ENCODE measurements at places on chromosomes 13 and 19.

- DNase-seq = no peak
Observed at GRCh38 chr13:37306778-37307544, 201.5 kb upstream of the CSNK1A1L start.

DNA sequence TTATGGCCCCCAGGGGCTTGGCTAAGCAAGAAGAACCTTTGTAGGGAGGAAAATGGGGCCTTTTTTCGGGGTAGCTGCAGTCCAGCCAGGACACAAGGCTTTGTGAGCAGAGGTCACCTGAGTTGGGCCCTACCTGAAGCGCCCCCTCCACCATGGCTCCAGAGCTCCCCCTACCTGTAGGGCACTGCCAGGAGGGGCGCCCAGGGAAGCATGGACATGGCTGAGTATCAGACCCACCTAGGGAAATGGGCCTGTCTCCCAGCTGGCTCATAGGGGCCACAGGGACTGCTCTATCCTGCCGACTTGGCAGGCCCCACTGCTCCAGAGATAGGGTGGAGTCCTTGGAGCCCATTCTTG is 9.0 kb upstream of the CEBPA start:
- DNase-seq = no peak

GRCh38 chr13:35720690-35721554 is 244.4 kb upstream of the MAB21L1 start:
- no peak for DNase-seq

- DNase-seq = no peak
Observed at GRCh38 chr13:45178349-45179162, 22.3 kb downstream of the KCTD4 start.

GRCh38 chr13:105906746-105907145 is 628.7 kb downstream of the EFNB2 start:
- no peak for DNase-seq
